ENCODE measurements at places on chromosomes 1 and 21.

DNA sequence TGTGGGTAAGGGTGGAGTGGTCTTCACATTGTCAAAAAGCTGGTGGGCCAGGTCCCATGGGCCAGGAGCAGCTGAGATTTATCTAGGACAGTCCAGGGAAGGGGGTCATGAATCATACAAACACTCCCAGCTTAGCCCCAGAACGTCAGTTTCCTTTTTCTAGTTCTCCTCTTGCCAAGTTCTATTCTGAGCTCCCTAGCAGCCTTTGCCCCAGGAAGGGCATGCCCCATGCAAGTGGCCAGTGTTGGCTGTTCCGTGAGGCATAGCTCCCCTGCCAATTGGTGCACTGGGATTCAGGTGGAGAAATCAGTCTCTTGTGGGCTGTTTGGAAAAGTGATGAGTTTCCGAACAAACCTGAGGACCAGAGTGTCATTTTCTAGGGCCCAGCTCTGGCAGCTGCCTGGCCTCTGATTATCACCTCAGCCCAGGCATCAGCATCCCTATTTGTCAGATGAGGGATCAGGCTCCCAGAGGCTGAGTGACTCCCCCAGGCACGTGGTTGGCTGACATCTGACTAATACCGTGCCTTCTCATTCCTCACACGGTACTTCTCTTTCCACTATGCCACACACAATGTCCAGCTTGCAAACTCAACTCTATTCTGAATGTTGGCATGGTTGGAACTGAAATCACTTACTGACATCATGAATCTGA lies 14.2 kb upstream of the MYOM3 start:
- no peak for DNase-seq

GRCh38 chr1:17177651-17178050 lies 27.3 kb upstream of the PADI1 start:
- DNase-seq, result no peak

DNA sequence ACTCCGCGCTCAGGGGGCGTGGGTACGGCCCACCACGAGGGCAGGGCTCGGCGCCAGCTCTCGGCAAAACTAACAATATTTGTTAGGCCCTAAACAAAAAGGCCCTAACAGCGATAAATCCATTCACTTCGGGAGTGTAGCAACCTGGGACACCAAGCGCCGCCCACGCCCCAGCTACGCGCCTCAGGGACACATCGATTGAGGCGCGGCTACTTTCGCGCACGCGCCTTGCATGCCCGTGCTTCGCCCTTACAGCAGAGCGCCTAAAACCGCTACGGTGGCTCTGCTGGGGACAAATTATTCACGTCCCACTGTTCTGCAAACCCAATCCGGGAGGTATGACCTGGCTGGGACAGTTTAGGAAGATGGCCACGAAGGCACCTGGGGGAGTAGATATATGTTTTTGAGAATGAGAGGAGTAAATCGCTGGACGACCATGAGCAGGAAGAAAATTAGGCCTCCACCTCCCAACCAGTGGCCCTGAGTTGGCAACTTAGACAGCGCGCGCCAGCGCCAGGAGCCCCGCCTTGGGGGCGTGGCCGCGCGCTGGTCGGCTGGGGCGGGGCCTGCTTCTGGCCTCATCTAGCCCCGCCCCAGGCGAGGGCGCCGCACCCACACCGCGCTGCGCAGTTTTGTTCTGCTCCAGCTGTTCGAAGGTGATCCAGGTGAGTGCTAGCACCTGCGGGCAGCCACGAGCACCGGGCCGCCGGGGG lies at the start of gene MGST3:
Gene MGST3 (plus strand): TSS at position 606 of the 713 bp plus-strand sequence. CDS start 18,614 bp downstream, outside the sequence.
- peak; percentile 63 for DNase-seq

GRCh38 chr1:146035048-146035423 lies 13.5 kb upstream of the HJV start:
- DNase-seq, result no peak

DNA sequence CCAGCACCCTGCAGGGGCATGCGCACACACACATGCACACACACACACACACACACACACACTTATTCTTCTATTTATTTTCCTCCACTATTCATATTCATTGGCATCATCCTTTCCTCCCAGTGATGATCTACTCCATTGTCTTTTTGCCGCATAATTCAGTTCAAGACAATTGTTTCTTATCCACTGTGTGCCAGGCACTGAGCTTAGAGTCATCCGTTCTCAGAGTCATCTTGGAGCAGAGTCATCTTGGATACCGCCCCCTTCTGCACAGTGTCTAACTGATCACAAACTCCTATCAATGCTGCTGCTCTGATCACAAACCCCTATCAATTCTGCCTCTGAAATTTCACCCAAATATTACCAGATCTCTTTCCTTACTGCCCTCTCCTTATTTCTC lies 102.8 kb upstream of the PROX1 start:
- DNase-seq, result no peak

DNA sequence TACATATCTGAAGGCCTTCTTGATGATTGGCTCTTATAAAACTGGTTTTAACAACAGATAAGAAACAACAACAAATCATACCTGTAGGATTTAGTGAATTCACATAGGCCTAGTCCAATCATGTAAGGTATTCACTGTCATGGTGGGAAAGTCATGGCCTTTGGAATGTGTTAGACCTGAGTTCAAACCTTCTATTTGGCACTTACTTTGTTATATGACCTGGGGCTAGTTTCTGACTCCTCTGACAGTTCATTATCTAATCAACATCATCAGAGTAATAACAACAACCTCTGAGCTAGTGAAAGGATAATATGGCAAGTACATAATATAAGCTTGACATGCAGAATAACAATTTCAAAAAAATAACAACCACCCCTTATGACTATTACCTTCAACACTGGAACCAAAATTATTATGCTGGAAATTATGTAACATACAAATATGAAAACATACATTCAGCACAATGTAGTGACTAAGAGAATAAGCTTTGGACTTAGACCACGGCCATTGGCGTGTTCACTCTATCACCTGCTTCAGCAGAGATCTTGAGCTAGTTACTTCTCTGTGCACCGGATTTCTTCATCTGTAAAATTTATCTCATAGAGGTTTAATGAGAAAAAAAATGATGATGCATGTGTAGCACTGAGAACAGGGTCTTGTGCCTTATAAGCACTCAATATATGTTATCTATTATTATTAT lies 597.6 kb downstream of the LMO4 start:
- DNase-seq, result no peak

- no peak for DNase-seq
Measured at GRCh38 chr1:194296201-194296600, 1109.8 kb upstream of the B3GALT2 start.

DNA sequence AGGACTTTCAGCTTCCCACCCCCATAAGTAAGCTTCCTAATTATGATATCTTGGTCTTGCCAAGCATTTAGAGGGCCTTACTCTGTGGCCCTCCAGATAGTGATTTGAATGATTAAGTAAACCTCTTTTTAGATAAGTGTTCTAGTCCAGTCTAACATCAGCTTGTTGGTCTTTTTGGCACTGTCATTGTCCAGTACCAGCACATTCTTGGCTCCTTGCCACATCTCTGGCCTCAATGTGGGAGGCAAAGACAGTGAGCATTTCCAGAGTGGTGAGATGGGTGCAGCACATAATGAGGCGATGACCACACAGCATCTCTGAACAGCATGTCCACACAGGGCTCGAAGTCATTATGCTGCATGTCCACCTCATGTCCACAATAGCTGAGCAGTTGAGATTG lies 6.1 kb downstream of the CAPZA1 start:
- DNase-seq, result no peak

DNA sequence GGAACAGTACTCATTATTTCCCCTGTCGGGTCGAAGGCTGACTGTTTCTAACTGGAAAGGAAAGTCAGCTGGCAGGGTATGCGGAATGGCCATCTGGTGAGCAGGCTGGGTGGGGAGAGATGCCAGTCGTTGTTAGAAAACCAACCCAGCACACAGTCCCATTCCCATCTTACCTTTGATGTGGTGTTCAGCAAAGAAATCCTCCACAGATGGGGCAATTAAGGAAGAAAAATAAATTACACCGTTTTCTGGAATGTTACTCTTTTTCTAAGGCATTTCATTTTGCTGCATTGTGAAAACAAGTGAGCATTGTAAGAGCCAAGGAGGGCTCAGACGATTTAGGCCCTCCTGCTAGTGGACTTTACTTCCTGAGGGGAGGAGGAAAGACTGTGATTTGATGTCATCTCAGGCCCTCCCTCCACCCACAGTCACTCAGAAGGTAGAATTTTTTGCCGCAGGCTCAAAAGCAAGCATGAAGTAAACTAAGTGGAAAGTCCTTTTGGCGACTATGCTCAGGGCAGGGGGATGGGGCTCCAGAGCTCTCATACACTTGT lies at the start of gene SLC16A4:
Gene SLC16A4 (minus strand): TSS at position 335 of the 554 bp plus-strand sequence. CDS start 1,703 bp downstream, outside the sequence.
- no peak for DNase-seq

- no peak for DNase-seq
Measured at GRCh38 chr1:181126871-181127587, 38.5 kb downstream of the IER5 start.

- no peak for DNase-seq
Measured at GRCh38 chr1:119364640-119365039, 3.9 kb upstream of the HAO2 start.

DNA sequence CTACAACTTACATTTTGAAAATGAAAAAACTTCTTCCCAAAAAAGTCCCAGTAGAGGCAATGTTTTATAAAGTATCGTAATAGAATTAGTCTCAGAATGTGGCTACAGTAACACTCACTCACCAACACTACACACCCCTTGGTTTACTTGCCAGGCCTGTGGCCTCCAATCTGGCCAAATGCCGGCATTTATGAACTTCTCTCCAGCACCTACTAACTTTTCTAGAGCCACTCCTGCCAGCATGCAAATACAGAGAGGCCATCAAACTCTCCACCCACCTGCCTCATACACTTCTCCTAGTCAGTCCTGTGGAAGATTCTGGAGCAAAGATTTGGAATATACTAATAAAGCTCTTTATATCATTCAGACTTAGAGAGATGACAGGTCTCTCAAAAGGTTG lies 32.3 kb downstream of the STPG1 start:
- no peak for DNase-seq

- DNase-seq, result no peak
Measured at GRCh38 chr1:65233782-65234181, 75.6 kb upstream of the DNAJC6 start.

DNA sequence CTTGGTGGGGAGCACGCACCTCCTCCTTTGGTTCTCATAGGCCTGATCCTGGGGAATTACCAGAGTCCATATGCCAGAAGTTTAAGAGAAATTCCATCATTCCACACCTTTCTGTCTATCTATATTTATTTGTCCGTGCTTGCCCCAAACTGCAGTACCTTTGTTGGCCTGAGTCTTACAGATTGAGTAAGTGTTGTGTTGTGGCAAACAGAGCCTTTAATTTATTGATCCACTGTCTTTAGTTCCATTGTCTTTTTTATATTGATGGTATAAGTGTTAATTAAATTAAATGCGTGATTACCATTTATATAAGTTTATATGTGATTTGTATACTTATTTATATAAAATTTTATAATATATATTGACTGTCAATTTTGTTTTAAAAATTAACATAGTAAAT lies 4.9 kb downstream of the SH3BGR start:
- DNase-seq, result no peak

DNA sequence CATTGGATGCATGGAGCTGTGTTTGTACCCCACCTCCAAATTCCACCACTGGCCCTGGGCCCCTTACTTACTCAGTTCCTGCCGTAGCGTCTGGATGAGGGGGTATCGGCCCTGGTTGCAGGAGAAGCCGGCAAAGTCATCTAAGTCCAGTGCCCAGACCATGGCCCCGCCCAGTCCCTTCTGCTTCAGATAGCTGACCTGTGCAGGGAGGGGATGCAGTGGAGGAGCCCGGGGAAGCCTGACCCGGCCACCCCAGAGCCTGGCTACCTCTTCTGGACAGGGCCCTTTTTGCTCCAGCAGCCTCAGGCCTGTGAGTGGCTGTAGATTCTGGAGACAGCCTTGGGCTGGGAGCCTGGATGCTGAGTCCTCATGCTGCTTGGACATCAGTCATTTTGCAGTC lies 11.8 kb downstream of the CHIT1 start:
- no peak for DNase-seq

GRCh38 chr1:212981571-212982328 lies 31.4 kb downstream of the VASH2 start:
- no peak for DNase-seq
